T-helper 9 cell (primary cell): ENCODE measurements at places on chromosomes 11 and 22.

DNA sequence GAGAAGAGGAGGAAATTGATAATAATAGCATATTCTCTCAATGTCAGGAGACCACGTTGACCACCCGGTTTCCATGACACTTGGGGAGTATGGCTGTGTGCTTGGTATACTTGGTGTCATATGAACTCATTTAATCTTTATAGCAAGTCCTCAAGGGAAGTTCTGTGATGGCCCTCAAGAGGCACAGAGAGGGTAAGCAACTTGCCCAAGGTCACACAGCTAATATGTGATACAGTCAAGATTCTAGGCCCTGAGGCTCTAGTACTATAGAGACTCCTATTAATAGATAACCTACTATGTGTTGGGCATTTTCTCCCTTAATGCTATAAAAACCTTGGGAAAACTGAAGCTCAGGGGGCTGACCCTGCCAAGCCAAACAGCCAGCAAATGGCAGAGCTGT lies 10.6 kb upstream of the CACNG2 start:
- DNase-seq: no peak

DNA sequence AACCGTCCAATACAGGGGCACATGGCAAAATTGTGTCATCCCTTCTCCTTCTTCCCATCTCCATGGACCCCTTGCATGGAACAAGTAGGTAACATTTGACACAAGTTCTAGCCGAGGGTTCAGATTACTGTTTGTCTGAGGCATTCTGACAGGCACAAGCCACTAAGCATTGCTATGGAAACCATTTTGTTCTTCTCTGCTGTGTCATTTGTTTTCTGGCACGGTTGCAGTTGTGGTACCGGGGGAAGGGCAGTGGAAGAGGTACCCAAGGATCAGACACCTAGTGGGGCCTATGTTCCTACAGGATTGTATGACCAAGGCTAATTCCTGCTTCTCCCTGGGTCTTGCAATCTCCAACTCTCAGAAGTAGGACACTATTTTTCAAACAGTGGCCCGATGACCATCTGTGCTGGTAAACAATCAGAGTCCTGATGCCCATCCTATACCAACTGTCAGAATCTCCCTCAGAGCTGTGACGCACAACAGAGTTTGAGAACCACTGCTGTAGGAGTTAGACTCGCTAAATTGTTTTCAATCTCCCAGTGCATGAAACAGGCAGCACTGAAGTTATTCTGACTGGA lies 69.3 kb downstream of the KCNC1 start:
- no peak for DNase-seq

DNA sequence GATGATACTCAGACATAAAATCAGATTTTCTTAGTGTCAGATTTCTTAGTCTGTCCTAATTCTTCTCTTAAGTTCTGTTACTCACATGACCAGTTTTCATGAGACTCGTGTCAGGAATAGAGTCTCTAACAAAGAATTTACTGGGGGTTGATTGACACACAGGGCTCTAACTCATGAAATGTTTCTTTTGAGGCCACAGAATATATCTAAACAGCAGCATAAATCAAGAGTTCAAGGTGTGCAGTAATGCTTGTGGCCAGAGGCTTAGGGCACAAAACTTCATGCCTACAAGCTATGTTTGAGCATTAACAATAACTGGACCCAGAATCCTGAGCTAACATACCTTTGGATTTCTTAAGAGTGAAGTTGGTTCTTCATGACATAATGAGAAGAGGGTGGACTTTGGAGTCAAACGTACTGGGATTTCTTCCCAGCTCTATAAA lies 237.2 kb downstream of the DDX10 start:
- no peak for DNase-seq

GRCh38 chr11:115182282-115182955 lies 321.8 kb downstream of the CADM1 start:
- no peak for DNase-seq

DNA sequence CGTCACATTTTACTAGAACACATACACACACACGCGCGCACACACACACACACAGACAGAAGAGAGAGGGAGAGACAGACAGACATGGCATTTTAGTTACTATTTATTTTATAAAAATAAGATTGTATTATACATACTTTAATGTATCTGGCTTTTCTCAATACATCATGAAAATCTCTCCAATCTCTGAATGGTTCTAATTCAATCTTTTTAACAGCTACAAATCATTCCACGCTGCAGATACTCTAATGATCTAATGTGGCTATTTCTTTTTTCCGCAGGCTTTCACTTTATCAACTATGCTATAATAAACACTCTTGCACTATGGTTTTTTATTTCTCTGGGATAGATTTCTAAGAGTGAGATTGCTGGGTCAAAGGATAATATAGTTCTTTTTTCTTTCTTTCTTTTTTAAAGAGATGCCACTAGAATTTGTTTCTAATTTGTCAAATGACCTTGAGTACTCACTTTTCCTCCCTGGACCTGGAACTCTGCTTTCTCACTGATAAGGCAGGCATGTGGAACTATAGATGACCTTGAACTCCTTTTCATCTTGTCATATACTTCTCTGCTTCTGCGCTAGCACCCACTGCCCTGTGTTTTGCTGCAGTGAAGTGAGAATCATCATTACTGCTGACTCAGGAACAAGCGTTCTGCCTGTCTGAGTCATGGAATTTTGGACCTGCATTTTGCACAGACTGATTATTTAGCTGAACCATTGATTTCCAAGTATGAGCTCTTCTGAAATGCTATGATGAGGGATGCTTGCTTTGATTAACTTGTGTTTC lies 4.9 kb upstream of the SLC6A5 start:
- DNase-seq: no peak

DNA sequence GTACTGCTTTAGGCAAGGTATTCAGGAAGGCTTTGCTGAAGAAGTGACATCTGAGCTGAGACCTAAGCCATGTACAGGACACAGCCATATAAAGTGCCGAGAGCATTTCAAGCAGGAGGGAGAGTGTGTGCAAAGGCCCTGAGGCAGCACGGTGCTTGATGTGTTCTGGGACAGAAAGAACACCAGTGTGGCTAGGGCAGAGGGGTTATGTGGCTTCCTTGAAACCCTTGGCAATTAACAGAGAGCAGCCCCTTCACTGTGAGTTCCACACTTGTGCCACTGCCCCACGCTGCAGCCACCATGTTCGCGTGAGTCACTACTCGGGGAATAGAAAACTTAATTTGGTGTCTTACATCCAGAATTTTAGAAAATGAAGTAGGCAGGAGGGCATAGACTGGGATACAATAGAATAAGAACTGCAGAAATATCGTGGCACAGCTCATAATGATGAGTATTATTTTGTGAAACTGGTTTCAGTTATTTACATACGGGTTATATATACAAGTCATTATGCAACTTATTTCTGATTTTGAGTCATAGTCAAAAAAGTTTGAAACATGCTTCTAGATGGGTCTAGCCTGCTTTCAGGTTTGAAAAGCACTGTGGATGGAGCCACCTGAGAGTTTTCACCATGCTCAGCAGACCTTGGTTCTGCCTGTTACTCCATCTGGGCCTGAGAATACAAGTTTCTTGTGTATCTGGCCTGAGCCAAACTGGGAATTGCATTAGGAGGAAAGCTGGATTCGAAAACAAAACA lies 11.8 kb downstream of the IL10RA start:
- DNase-seq: no peak

DNA sequence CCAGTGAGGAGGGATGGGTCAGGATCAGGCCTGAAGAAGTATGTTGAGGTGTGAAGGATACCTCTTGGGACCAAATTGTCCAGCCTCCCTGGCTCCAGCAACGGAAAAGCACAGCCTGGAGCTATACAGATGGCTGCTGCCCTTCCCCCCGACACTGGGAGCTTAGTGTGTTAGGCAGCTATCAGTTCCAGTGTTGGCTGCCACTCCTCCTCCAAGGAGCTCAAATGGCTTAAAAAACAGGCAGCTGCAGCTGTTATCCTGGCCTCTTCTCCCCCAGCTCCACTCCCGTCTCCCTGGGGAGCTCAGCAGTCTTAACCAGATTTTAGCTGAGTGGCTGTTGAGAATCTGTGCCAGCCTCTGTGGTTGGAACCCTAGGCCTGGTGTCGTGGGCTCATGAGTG lies 225.0 kb downstream of the JRKL start:
- DNase-seq: no peak

- DNase-seq: no peak
Measured at GRCh38 chr11:132106096-132106982, 735.9 kb downstream of the NTM start.

DNA sequence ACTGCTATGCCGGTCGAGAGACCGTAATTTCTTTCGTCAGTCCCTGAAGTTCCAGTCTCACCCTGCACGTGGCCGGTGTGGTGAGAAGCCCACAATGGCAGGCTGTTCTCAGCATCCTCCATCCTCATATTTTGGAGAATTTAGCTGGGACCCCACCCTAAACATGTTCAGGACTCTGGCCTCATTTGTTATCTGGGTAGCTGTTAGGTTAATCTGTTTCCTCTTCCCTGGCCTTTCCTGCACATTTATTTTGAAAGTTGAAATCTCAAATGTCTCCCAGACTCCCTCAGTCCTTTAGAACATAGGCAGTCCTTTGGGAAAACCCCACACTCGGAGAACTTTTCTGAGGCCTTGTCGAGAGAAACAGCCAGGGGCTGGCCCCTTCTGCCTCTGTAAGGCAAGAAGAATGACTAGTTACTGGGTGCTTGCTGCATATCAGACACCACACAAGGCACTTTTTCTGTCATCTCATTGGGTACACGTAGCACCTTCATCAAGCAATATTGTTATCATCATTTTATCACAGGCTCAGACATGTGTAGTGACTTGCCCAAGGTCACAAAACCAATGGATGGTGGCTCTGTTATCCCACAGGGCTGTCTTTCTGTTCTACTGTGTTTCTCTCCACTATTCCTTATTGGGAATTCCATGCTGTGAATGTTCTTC lies 109.3 kb upstream of the CRYBB3 start:
- no peak for DNase-seq

DNA sequence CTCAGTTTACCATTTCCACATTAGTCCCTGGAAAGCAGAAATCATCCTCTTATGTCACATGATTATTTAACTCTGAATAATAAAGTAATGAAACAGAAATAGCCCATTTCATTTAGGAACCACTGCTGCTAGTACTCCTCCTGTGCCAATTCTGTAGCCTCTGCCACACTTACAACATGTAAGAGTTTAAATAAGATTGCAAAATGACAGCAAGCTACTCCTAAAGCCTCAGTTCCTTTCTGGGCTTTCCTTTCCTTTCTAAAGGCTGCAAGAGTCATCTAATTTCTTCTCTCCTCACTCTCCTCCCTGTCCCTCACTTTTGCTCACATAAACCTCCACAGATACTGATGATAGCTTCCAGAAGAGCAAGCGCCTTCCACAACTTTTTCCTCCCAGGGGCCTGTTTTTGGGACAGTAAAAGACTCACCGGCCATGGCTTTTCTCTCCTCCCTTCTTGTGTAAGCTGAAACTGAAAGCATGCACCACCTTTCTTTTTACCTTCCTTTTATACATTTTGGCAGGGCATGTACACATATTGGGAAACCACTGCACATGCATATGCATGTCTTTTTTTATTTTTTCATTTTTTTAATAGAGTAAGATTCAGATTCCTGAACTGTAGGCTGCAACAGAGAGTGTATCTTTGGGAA lies 38.5 kb downstream of the CARD18 start:
- no peak for DNase-seq
